ENCODE measurements at places on chromosomes 6 and 20.
A peak's percentile ranks its signal among the peaks of the same experiment; 100 is the strongest.

DNA sequence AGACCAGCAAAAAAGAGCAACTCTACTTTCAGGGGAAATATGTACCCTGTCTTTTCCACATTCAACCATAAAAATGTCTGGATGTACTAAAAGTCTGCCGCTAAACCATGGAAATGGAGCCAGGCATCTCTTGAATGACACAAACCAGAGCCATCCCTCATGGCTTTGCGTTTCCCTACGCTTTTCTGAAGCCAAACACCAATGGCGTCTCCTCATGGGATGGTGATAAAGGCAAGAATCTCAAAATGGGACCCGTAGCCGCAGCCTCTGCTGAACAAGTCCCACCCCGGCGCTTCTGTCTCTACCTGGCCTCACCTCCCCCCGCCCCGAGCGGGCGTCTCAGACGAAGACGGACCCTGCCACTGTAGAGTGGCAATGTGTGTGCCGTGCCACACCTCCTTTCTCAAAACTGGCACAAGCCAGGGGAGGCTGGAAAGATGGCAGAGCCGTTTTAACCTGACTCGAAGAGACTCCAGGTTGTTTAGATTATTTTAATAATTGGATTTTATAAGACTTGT, 80.3 kb upstream of the AFDN start:
- no peak for DNase-seq

GRCh38 chr20:6113951-6114350, 8.9 kb downstream of the FERMT1 start:
- no peak for DNase-seq

- no peak for DNase-seq
Measured at GRCh38 chr6:2734488-2735166, 16.1 kb downstream of the MYLK4 start.

DNA sequence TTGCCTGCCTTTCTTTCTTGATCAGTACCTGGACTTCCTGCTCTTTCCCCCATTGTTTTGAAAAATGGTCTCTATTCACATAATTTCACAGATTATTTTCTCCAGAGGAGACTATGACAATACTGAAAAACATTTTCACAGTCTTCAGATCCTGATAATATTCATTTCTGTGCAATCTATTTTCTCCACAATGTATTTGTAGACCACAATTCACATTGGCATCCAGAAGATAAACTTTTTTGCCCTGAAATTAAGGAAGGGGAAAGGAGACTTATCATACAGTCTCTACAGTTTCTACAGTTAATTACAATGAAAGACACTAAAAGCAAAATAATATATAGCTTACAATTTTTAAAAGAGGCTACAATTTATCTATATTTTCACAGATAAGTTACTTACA, 18.4 kb downstream of the LCA5 start:
- no peak for DNase-seq

GRCh38 chr20:47727170-47727880, 58.0 kb downstream of the SULF2 start:
- peak; percentile 70 for DNase-seq

- no peak for DNase-seq
Measured at GRCh38 chr6:5665173-5665572, 341.6 kb downstream of the NRN1 start.

DNA sequence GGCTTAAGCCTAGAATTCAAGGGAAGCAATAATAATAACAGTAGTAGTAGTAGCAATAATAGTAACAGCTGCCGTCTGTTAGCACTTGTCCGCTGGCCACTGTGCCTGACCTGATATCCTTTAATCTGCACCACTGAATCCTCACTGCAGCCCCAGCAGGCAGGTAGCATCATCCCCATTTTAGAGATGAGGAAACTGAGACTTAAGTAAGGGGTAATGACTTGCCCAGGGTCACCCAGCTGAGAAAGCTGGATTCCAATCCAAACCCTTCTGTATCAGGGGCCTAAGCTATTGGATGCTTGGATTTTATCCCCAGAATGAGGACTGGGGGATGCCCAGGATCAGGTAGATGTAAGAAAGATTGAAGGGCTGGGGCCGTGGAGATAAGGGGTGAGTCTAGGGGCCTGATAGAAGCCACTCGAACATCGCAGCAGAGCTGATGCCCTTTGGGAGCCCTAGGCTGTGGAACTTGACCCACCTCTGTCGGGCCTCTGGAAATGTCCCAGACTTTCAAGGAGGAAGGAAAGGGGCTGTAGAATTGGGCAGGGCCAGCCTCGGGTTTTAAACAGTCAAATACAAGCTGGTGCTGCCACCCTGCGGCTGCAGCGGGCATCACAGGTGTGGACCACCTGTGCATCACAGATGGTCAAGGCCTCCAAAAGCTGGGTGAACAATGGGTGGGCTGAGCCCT, 102.1 kb upstream of the MYL9 start:
- DNase-seq: peak; percentile 44

GRCh38 chr20:53652859-53653517, 59.3 kb upstream of the ZNF217 start:
- no peak for DNase-seq

- peak; percentile 13 for DNase-seq
Measured at GRCh38 chr6:104705095-104705707, 154.5 kb downstream of the HACE1 start.

DNA sequence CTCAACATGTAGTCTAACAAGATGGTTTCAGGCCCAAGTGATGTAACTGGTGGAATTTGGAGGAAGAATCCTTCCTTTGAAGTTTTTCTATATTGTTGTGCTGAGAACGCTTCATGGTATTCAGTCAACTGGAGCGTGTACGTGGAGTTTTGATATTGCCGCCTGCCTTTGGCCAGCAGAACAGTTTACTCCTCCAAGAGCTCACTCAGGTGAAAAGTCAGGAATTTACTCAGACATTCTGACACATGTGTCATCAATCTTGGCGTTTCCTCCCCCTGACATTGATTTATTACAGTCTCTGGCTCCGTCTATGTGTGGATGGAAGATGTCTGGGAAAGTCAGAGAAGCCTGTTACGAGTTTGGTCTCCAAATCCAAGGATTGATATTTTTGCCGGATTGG, 19.0 kb upstream of the TGM2 start:
- DNase-seq: no peak

GRCh38 chr20:59121714-59122565, 41.7 kb upstream of the ZNF831 start:
- DNase-seq: no peak

- no peak for DNase-seq
Measured at GRCh38 chr20:58402305-58402704, 13.3 kb downstream of the VAPB start.

GRCh38 chr6:91281901-91282300, 695.0 kb upstream of the MAP3K7 start:
- DNase-seq: no peak

GRCh38 chr6:54578261-54578660, 268.3 kb upstream of the FAM83B start:
- no peak for DNase-seq

DNA sequence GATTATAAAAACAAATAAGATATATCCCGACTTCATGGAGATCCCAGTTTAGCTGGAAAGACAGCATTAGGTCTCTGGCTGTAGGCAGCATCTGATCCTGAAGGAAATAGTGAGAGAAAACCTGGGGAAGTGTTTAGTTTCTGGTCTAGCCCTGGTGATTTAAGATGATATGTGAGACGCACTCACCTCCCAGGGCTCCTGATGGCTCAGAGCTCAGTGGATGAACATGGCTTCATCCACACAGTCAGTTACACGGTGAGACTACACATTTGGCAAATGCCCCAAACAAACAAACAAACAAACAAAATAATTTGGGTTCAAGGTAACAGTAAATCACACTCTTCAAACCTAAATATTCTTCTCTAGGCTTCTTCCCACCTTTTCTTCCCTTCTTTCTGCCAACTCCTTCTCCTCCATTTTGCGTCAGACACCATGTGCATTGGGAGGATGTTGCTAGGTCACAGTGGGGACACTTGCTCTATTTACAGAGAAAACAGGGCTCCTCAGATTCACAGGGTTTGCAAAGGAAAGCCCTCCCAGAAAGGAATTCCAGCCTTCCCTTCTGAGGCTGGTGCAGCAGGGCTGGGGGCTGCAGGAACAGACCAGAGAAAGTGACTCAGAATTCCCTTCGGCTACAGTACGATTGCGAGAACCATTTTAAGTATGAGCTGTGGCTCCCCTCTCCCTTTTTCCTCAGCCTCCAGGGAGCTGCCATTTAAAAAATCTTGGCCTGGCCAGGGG, 59.6 kb upstream of the SALL4 start:
- no peak for DNase-seq

GRCh38 chr6:78942446-78942845, 75.1 kb downstream of the IRAK1BP1 start:
- DNase-seq: no peak

DNA sequence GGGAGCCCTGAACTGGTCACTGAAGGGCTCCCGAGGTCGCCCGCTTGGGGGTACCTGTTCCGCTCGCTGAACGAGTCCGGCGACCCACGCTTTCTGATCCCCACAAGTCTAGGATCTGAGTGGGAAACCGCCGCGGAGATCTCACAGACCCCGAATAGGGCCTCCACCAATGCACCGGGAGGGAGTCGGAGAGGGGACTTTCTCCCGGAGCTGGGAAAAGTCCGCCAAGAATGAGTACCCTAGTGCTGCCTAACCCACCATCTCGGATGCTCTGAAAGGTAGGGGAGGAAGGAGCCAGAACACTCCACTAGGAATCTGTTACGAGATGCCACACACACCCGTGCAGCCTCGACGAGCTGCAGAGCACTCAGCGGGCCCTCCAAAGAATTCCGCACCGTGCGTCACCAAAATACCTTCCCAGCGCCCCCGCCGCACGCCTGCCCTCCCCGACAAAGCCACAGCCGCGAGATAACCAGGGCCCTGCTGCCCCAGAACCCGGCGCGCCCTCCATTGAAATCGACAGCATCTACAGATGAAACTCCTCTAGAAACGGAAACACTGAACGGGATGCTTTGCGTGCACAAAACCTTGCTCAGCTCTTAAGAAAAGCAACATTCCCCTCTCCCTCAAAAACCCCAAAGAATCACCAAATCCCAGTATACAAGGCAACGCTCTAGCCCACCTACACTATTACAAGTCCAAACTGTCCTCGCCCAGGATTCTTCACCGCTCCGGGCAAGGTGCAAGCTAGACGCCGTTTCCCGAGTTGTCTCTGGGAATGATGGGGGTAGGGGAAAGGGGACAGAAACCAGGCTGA, 686 bp downstream of the COL12A1 start:
- DNase-seq: no peak

DNA sequence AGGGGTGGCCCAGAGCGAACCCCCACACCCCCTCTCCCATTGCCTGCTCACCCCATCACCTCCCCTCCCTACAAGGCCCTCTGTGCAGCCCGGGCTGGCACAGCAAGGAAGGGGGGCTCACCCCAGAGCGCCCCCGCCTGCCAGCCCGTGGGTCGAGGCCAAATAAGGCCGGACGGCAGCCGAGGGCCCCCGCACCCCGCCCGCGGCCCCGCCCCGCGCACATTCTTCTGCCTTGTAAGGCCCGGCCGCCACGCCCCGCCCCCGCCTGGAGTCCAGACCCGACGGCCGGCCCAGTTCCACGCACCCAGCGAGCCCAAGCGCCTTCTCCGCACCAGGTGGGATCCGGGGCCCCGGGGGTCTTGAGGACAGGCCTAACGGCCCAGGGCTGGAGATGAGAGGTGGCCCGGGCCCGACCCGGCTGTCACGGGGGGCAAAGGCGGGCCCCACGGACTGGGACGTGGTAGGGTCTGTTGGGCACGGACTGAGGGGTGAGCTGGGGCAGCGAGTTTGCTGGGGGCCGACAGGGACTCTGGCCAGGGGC, at the start of gene MYL9:
Gene MYL9 (plus strand): TSS at position 293 of the 541 bp plus-strand sequence. CDS start 3,366 bp downstream, outside the sequence.
- DNase-seq: no peak

DNA sequence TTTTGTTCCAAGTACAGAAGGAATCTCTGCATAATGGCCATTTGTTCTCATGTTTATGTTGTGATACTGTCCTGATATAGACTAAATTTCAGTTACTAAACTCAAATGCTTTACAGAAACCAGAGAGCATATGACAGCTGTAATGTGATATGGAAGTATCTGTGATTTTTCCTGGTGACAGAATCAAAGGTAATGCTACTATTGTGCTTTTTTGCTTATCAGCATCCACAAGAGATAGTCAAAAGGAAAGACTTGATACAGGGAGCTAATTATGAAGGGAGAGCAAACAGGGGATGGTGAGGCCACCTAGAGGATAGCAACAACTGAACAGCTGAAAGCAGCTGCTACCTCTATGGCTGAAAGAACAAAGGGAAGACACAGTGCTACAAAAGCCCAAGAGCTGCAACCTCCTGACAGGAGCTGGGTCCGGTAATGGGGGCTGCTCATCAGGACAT, 181.4 kb downstream of the PHF3 start:
- no peak for DNase-seq

Measured in stimulated activated CD4-positive, alpha-beta T cell treated with anti-CD3 and anti-CD28 coated beads, Interleukin-15, amount 100 ng/mL, for 48 hours (primary cell).